Myocyte (in vitro differentiated cells): ENCODE measurements at places on chromosomes 16 and 17. TPM values are rescaled to one million over a fixed set of nuclear protein-coding genes. Genes with fewer than 3 reads are reported as not detected.

- peak; percentile 47 for DNase-seq
Observed at GRCh38 chr17:61352781-61353491, 46.7 kb upstream of the TBX2 start.

DNA sequence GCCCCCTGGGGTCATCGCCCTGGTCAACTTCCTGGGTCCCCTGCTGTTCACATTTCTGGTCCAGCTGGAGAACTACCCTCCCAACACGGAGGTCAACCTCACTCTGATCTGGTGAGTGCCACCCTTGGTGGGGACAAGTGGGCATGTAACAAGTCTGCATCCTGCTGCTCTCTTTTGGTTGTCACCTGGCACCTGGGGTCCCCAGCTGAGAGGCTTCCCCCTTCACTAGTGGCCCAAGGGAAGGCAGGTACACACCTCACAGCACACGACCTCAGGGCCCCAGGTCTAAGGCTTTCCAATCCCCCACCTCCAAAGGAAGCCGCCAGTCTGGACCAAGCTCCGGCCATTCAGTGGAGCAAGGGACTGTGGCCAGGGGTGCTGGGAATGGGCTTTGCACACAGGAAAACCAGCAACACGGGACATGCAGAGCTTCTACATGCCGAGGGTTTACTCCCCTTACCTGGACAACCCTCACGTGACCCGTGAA is 4.4 kb downstream of the TMC8 start:
- DNase-seq, result no peak

DNA sequence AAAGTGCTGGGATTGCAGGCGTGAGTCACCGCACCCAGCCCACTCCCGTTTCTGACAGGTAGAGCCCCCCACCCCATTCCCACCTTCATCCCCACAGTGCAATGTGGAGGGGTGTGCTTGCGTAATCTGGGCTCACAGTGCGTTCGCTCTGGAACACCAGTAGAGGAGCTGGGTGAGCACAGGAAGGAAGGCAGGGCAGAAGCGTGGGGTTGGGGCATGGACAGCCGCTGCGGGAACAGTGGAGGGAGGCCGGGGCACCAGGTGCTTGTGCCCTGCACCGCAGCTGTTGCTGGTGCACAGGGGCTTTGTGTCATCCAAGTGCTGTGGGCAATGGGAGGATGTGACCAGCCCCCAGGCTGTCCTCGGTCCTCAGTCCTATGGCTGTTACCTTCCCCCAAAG is 24.7 kb downstream of the KDM8 start:
- peak; percentile 80 for DNase-seq

DNA sequence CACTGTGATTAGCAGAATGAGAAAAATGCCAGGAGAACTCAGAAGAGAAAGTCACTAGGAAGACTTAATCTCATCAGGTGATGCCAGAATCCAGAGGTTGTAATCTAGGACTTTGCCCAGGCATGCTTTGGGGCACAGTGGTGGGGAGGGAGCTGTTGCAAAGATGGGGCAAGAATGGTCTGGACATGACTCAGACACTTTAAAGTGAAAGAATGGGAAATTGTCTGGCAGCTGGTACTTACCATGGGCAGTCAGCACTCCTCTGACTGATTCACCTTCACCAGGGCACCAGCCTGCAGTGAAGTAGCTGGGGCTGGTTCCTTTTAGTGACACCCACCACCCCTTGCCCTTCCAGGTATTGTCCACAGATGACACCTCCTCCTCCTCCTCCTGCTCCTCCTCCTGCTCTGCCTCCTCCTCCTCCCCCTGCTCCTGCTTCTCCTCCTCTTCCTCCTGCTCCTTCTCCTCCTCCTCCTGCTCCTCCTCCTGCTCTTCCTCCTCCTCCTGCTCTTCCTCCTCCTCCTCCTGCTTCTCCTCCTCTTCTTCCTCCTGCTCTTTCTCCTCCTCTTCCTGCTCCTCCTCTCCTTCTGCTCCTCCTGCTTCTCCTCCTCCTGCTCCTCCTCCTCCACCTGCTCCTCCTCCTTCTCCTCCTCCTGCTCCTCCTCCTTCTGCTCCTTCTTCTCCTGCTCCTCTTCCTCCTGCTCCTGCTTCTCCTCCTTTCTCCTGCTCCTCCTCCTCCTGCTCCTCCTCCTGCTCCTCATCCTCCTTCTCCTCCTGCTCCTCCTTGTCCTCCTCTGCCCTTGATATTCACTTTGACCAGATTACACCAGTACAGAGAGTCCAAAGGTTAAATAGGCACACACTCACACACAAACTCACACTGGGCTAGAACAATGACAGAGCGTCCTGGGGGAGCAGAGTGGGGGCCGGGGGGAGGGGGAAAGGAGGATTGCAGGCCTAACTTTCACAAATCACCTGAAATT is at the start of gene CHD9NB:
Gene CHD9NB, minus strand, starts transcription at position 379 of the 983 bp plus-strand sequence. CDS start 8,739 bp downstream, outside the sequence.
- peak; percentile 75 for DNase-seq

- no peak for DNase-seq
Observed at GRCh38 chr16:28537964-28538732, 626 bp downstream of the NUPR1 start.

DNA sequence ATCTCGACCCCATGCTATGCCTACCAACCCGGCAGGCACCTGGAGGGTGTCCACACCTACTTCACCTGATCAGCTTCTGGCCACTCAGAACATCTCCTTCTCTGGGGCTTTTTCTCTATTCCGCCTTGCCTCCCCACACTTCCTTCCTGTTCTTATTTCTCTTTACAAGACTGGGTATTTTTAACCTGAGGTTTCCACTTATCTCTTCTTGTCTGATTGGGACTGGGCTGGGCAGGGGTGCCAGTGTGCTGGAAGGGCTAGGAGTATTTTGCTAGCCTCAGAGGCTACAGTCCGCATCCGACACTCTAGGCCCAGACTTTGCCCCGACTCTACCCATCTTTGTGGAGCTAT is 26.2 kb upstream of the ZNF652 start:
- DNase-seq, result no peak

- DNase-seq, result no peak
Observed at GRCh38 chr17:28958820-28959455, 7.6 kb upstream of the PHF12 start.

DNA sequence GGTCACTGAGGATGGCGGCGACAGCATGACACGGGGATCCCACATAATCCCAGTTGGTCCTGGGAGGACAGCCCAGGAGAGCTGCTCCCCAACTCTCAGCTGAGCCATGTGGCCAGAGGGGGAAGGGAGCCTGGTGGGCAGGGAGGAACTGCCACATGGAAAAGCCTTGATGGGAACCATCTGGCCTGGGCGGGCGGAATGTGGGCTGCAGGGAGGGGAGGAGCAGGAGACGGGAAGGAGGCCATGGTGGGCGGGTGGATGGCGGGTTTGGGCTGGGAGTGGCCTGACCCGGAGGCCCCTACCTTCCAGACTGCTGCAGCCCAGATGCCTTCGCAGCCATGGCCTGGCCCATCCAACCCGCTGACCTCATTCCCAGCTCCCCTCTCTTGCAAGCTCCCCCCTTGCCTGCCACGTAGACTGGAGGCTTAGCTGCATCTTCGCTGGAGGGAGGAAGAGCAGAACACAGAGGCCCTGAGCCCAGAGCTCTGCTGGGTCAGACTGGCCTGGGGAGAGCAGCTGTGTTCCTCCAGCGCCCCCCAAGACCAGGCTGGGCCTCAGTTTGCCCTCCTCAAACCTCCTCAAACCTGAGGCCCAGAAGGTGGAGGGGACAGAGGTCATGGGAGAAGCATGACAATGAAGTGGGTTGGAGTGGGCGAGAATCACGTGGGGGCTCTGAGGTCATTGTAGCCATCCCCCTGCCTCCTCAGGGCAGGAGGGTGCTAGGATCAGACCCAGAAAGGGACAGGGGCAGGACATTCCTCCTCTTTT is 8.2 kb upstream of the COL1A1 start:
- peak; percentile 98 for DNase-seq

GRCh38 chr16:80993834-80994233 is 12.9 kb downstream of the CMC2 start:
- no peak for DNase-seq

GRCh38 chr17:80424878-80425765 is 10.2 kb downstream of the ENDOV start:
- DNase-seq, result no peak

DNA sequence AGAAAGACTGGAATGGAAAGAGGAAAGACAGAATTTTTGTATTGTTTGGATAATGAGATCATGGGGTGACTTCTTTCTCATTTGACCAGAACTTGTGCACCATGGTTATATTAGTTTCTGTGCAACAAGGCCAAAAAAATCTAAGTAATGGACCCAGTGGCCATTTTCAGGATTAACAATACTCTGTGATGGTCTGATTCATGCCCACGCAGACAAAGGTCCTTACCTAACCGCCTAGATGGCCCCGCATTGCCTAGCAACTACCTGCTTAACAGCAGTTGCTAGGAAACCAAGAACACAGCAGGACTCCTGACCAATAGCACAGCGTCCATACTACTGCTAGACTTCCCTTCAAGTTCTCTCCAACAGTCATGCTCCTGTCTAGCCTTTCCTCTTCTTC is 22.4 kb downstream of the MIS12 start:
- no peak for DNase-seq

DNA sequence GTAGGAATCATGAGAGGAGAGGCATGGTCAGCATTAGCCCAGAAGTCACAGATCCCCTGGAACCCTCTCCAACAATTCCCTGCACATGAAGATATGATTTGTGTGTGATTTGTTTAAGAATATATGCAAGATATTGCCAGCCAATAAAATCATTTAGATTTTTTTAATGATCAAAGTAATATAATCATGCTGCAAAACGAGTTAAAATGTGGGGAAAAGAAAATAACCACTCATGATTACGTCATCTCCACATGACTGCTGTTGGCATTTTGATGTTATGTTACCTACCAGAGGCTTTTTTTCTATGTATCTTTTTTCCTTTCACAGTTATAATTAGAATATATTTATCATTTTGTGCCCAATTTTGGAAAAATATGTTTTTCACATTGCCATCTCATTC is 22.4 kb downstream of the SLC35G3 start:
- no peak for DNase-seq

DNA sequence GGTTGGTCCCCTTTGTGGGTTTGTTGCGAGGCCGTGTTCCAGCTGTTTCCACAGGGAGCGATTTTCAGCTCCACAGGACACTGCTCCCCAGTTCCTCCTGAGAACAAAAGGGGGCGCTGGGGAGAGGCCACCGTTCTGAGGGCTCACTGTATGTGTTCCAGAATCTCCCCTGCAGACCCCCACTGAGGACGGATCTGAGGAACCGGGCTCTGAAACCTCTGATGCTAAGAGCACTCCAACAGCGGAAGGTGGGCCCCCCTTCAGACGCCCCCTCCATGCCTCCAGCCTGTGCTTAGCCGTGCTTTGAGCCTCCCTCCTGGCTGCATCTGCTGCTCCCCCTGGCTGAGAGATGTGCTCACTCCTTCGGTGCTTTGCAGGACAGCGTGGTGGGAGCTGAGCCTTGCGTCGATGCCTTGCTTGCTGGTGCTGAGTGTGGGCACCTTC is 27.3 kb upstream of the STH start:
- DNase-seq, result no peak

- DNase-seq, result peak; percentile 63
Observed at GRCh38 chr16:67458121-67458641, 22.8 kb downstream of the ATP6V0D1 start.

GRCh38 chr17:4475001-4475400 is 23.7 kb upstream of the SPNS2 start:
- no peak for DNase-seq

GRCh38 chr16:72502594-72503005 is 330.6 kb upstream of the PMFBP1 start:
- no peak for DNase-seq

DNA sequence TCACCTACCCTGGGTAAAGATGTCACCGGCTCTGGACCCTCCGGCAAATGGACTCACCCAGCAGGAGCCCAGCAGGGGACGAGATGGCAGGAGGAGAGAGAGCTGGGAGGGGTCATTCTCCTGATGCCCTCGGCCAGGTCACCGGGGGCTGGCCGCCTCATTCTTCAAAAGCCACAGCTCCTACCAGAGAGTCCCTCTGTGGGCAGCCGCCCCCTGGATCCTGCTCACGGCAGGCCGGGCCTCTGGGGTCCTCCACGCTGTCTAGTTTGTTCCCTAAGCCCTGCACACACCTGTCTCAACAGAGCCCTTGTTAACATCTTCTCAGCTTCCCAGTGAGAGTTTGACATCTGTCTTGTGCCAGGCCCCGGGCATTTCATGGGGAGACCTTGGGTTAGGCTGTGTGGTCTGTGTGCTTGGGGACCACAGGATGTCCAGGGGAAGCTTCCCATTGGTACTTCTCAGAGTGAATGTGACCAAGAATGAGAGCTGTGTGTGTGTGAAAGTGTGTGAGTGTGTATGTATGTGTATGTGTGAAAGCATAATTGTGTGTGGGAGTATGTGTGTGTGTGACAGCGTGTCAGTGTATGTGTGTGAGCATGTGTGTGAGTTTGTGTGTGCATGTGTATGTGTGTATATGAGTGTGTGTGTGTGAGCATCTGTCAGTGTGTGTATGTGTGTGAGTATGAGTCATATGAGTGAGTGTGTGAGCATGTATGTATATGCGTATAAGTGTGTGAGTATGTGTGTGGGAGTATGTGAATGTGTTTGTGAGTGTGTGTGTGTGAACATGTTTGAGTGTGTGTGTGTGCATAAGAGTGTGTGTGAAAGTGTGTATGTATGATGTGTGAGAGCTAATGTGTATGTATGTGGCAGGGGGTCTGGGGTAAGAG is 65.5 kb upstream of the BCO1 start:
- no peak for DNase-seq

GRCh38 chr17:39197380-39198185 is at the start of gene CACNB1:
Gene CACNB1 (minus strand): TSS chr17:39197669. CDS start chr17:39197495, 174 bp downstream.
- peak; percentile 83 for DNase-seq

GRCh38 chr16:50594308-50595260 is 46.4 kb downstream of the NKD1 start:
- DNase-seq, result no peak

DNA sequence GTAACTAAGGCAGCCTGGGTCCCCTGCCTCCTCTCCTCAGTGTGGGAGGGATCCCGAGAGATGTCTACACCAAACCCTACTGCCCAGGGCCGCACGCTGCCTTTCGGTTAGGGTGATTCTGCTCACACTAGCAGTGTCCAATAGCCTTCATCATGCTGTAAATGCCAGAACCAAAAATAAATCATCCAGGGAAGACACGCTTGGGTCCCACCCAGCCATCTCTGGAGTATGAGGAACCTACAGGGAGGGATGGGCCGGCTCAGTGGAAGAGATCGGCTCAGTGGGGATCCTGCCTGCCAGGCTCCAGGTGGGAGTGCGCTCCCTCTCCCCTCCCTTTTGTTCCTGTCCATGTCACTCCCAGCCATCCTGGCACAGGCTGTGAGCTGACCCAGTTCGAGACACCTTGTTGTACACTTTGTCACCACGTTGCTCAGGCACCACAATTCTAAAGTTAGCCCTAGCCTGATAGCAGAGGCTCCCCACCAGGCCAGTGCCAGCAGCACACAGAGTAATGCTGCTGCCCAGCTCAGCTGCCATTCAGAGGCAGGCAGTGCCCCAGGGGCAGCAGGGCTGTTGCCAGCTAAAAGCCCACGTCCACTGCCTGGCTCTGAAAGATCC is 24.5 kb downstream of the PEMT start:
- peak; percentile 55 for DNase-seq

The SLC47A2 gene
- 3.8 and 5.6 TPM in 2 replicates for total RNA-seq

The EIF4A3 gene
- total RNA-seq, result 77.9 and 86.1 TPM in 2 replicates

The KRT40 gene
- total RNA-seq, result not detected in 2 replicates

The HID1 gene
- total RNA-seq, result 0.83 and 3.0 TPM in 2 replicates

The MYH3 gene
- total RNA-seq, result 2,551 and 7,123 TPM in 2 replicates

The DRC3 gene
- 1.0 and 1.6 TPM in 2 replicates for total RNA-seq

The TMEM238L gene
- not detected in 2 replicates for total RNA-seq

The CCL17 gene
- total RNA-seq, result not detected in 2 replicates

The LITAFD gene
- not detected in 2 replicates for total RNA-seq

The TAT gene
- not detected in 2 replicates for total RNA-seq

The KRTAP1-1 gene
- total RNA-seq, result 0.21 TPM in 1 of 2 replicates, not detected in the other
